ENCODE measurements at places on chromosomes 16 and 17. TPM values are rescaled to one million over a fixed set of nuclear protein-coding genes. Genes with fewer than 3 reads are reported as not detected.

- DNase-seq = no peak
Measured at GRCh38 chr17:19773534-19773933, 25.4 kb upstream of the ALDH3A1 start.

- no peak for DNase-seq
Measured at GRCh38 chr17:9488556-9488955, 87.1 kb downstream of the STX8 start.

DNA sequence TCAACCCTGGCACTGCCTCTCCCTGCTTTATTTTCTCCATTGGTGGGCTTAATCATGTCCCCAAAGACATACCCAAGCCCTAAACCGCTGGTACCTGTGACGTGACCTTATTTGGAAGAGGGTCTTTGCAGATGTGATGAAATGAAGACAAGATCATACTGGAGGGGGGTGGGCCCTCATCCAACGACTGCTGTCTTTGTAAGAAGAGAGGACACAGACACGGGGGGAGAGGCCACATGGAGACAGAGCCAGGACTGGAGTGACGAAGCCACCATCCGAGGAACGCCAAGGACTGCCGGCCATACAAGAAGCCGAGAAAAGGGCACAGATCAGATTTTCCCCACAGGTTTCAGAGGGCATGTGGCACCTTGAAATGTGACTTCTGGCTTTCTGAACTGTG, 62.5 kb downstream of the C16orf95 start:
- no peak for DNase-seq

DNA sequence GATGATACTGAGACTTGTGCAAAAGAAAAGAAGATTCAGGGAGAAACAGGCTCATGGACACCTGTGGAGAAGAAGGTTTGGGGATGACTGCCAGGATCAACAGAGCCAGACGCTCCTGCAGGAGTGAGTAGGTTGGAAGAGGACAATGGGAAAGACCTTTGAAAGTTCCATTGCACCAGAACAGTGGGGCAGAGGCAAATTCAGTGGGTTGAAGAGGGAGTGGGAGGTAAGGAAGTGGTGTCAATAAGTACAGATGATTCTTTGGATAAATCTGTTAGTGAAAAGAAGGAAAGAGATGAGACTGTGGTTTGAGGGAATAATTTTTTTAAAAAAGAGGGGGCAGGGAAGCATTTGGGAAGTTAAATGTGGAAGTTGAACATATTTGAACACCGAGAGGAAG, 212.8 kb downstream of the SOX9 start:
- no peak for DNase-seq

DNA sequence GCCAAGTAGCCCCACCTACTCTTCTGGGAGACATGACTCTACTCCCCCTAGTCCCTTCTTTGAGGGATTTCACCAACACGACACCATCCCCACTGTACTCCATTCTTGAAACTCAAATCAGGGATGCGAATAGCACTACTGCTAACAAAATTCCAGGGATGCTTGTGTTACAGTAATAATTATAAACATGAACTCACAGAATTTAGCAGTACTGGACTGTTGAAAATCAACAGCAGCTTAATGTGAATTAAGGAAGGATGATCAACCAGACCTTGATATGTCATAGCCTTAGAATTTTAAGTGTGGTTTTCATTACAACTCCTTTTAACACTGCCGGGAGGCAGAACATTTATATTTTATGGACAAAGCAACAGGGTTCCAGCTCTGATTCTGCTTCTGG, 37.9 kb downstream of the AMFR start:
- no peak for DNase-seq

- DNase-seq = no peak
Measured at GRCh38 chr17:54882950-54883349, 17.7 kb upstream of the TOM1L1 start.

TRIM65 gene
- total RNA-seq = 9.2 TPM

PLD6 gene
- 5.2 TPM for total RNA-seq

- no peak for DNase-seq
Measured at GRCh38 chr17:13784434-13785095, 182.8 kb upstream of the HS3ST3A1 start.

TP53TG3C gene
- total RNA-seq = not detected

GRCh38 chr17:78645421-78646295, 68.5 kb upstream of the DNAH17 start:
- peak; percentile 42 for DNase-seq

DNA sequence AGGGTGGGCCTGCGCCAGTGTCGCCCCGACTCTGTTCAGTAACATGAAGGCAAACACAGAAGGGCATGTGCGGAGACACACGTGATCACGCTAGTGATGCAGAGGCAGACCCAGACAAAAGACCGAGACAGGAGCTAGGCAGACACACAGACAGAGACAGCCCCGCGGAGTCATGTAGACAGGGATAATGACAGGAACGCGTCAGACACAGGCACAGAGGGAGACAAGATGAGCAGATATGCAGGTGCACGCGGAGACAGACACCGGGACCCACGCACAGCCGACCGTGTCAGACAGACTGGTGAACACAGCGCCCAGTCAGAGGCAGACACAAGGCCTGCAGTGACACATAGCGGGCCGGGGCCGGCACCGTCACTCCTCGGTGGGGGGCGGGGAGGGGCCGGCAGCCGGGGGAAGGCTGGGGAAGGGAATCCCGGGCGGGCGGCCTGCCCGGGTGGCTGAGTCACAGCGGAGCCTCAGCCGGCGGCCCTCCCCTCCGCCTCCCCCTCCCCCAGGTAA, 7.4 kb downstream of the KDM6B start:
- DNase-seq = peak; percentile 82

GRCh38 chr16:81520560-81521135, 76.0 kb downstream of the CMIP start:
- no peak for DNase-seq

GRCh38 chr17:33686171-33686570, 393.1 kb upstream of the ASIC2 start:
- no peak for DNase-seq

ABCA5 gene
- 35.7 TPM for total RNA-seq

DNA sequence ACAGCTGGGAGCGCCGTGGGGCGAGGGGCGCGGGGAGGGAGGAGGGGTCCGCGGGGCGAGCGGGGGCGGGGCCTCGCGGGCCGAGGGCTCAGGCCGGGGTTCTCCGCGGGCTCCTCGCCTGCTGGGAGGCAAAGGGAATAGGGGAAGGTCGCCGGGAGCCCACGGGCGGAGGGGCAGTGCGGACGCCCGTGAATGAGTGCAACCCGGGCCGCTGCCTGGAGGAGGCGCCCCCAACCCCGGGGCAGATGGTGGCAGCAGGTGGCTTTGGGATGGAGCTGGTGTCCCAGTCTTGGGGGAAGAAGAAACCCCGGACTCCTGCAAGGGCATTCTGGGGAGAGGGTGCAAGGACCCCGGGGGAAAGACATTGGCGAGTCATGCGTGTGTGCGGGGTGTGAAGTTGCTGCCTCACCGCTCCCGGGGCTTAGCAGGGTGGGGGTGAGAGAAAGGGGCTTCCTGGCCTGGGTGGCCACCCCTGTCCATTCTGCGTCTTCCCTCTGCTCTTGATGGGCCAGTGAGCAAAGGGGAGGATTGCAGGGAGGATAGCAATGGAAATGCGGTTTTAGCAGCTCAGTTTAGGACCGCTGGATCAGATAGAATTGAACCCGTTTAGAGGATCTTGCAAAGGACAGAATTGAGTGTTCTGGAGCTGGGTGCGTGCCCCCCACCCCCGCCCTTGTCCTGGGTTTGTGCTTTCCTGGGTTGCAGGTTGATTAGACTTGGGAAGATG, 526 bp downstream of the KIAA0513 start:
- DNase-seq = no peak

- no peak for DNase-seq
Measured at GRCh38 chr16:27771201-27771910, 221.4 kb downstream of the KATNIP start.

- no peak for DNase-seq
Measured at GRCh38 chr17:46737326-46737725, 81.2 kb downstream of the WNT3 start.

GRCh38 chr16:85382717-85383118, 230.4 kb upstream of the GSE1 start:
- no peak for DNase-seq

ADAMTS18 gene
- total RNA-seq = 25.0 TPM

ZNF205 gene
- 6.1 TPM for total RNA-seq

GRCh38 chr16:73232555-73233328, 184.8 kb upstream of the ZFHX3 start:
- DNase-seq = no peak

DNA sequence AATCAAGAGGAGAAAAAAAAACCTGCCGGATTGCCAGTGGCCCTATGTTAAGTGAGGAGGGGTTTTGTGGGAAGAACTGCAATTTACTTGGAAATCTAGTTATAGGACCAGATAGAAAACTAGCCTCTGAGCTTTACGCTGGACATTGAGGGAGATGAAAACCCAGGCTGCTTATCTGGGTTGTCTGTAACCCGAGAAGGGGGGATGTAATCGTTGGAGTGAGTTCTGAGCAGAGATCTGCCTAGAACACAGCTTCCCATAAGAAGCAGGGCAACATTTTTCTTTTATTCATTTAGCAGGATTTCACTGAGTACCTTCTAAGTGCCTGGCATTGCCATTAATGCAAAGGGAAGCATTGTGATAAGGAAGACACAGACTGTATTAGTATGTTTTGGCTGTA, 70.6 kb downstream of the KATNIP start:
- DNase-seq = no peak

GRCh38 chr16:64159976-64160375, 961.9 kb downstream of the CDH11 start:
- no peak for DNase-seq

DNA sequence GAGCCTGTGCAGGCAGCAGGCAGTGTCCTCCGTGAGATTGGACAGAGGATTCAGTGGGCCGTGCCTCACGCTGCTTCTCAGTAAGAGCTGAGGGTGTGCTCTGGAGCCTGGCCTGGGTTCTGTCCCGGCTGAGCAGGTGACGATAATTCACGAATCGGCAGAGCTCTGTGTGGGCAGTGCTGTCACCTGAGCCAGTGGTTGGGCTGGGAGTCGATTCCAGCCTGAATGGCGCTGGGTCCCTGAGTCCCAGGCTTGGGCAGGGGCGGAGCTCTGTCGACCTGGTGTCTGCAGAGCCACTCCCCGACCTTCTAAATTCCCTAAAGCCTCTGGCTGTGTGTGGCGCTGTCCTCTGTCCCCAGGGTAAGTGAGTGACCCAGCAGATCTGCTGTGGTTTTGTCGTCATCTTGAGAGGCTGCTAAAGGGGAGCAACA, 8.4 kb downstream of the ACSF3 start:
- no peak for DNase-seq

- DNase-seq = no peak
Measured at GRCh38 chr17:83061586-83061985, 17.8 kb upstream of the METRNL start.

GRCh38 chr16:20484726-20485125, 33.4 kb downstream of the ACSM2A start:
- no peak for DNase-seq

GRIN2C gene
- total RNA-seq = 0.69 TPM

GRCh38 chr16:73126525-73126853, 78.6 kb upstream of the ZFHX3 start:
- DNase-seq = no peak

- DNase-seq = no peak
Measured at GRCh38 chr17:78322858-78323455, 36.9 kb downstream of the SOCS3 start.

- DNase-seq = no peak
Measured at GRCh38 chr17:21209511-21210175, 4.3 kb downstream of the TMEM11 start.

DNA sequence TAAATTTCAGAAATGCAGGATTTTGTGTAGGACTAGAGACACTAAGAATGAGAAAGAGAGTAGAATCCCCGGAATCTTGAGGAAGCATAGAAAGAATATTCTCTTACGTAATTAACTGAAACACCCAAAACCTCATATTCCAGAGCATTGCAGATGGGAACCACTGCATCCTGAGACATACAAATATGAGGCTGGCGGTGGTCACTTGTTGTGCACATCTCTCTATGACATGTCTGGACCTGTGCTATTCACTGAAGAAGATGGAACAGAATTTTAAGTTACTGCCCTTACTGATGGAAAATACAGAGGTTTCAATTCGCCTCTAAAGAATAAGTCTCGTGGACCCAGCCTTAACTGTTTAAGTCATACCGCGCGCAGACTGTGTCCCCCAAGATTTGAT, 806 bp downstream of the RAD51C start:
- no peak for DNase-seq

DNA sequence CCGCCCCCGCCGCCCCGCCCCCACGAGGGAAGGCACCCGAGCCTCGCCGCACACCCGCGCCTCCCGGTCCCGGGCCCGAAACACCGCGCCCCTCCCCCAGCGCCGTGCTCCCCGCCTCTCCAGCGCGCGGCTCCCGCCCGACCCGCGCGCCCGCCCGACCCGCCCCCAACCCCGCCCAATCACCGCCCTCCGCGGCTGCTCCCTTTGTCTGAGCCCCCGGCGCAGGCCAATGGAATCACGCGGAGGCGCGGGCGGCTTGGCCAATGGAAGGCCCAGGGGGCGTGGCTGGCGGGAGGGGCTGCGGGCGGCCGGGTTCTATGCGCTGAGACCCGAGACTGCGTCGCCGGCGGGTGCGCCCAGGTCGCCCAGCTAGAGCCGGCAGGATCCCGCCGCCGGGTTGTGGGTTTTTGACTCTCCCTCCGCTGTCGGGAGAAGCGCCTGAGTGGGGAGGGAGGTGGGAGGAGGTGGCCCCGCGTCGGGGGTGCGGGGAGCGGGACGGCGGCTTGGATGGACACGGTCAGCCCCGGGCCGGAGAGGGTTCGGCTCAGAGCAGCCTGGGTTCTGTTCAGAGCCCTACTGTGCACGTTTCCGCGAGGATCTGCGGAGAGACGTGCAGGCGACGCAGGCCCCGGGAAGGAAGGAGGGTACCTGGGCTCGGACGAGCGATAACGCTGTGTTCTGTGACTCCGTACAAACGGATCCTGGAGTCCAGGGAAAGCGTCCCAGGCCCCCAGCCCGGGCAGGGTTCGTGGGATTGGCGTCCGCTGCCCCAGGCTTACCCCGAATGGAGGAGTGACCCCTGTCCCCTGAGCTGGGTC, 49.0 kb upstream of the BAHCC1 start:
- peak; percentile 97 for DNase-seq

DNA sequence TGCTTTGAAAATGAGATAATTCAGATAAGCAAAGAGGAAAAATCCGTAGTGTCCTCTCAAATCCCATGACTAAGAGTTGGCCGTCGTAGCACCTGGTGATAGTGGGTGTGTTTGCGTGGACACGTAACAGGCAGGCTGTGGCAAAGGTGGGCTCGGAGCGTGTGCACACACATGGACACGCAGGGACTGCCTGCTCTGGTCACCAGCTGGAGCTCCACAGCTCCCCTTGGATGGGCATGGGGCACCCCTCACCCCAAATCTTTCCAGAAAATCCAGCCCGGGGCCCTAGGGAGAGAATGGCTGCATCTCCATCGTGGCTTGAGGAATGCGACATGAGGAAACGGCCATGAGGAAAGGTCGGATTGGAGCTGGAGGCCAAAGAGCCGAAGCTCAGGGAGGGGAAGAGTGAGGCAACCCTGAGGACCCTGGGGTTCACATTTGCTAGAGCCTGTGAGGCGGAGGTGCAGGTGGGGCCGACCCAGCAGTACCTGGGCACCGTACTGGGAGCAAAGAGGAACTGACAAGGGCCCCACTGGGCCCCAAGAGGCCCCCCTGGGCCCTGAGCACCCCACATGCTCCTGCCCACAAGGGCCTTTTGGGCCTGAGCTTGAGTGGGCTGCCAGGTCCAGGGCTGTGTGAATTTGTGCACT, 51.6 kb downstream of the DNAH17 start:
- no peak for DNase-seq

OR1F1 gene
- total RNA-seq = not detected

STH gene
- total RNA-seq = not detected

Measured in skin of body (tissue), 3 donors.